ENCODE measurements at places on chromosomes 6 and 20. TPM values are rescaled to one million over a fixed set of nuclear protein-coding genes. Genes with fewer than 3 reads are reported as not detected.

RSPO3 gene
- total RNA-seq = 1.3 TPM

OSBPL2 gene
- total RNA-seq = 17.4 TPM

MUC21 gene
- under 0.01 TPM for total RNA-seq

HLA-DRA gene
- 1,598 TPM for total RNA-seq

PANK2 gene
- 36.9 TPM for total RNA-seq

MOXD1 gene
- total RNA-seq = 1.9 TPM

LINC00237 gene
- total RNA-seq = not detected

CD93 gene
- total RNA-seq = 19.8 TPM

RSPO4 gene
- total RNA-seq = not detected

MOG gene
- total RNA-seq = not detected

SRSF12 gene
- 0.71 TPM for total RNA-seq

- DNase-seq = no peak
Observed at GRCh38 chr6:75275067-75275466, 9.5 kb downstream of the TMEM30A start.

- DNase-seq = no peak
Observed at GRCh38 chr6:157892363-157892877, 69.4 kb downstream of the SNX9 start.

GRCh38 chr6:154602708-154603107, 92.2 kb upstream of the CNKSR3 start:
- no peak for DNase-seq

- DNase-seq = no peak
Observed at GRCh38 chr6:4351520-4352321, 216.3 kb upstream of the ECI2 start.

- DNase-seq = no peak
Observed at GRCh38 chr20:15847196-15847784, 726.0 kb downstream of the KIF16B start.

DNA sequence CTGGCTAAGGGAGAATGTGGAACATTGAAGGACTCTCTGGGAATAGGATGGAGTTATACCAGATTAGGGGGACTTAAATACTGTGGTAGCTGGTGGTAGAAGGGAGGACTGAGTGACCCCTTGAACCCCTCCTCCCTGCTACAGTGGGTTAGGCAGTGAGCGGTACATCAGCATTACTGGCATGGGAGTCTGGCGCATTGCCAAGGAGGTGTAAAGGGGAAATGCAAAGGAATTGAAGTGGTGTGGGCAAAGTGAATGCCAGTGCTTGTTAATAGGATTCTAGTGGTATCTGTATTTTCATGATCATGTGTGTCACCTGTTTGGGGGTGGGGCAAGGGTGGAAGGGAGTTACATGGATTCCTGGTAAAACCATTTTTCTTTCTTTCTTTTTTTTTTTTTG, 60.1 kb downstream of the GFRA4 start:
- DNase-seq = no peak
